ENCODE measurements at places on chromosomes 7 and 10.

DNA sequence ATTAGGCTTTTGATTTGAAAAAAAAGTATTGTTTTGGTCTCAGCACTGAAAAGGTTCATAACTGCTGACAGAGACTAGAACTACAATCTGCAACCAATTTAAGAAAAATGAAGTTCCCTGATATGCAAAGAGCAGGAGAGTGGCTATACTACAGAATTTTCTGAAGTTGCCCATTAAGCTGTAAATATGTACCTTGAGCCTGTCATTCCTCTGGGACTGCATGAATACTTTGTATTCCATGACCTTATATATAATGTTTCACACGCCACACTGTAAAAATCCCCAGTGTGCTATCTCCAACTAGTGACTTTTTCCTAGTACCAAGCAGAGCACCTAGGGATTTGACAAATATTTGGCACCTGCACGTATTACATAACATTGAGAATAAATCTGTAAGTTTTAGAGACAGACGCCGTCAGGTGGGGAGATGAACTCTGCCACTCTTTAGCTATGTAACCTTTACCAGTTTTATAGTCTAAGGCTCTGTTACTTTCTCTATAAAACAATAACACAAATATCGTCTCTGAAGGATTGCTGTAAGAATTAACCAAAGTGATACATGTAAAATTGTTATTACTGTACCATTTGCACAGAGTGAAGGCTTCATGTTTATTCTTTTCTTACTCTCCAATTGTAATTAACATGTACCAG, 235.4 kb downstream of the MAGI2 start:
- no peak for DNase-seq

DNA sequence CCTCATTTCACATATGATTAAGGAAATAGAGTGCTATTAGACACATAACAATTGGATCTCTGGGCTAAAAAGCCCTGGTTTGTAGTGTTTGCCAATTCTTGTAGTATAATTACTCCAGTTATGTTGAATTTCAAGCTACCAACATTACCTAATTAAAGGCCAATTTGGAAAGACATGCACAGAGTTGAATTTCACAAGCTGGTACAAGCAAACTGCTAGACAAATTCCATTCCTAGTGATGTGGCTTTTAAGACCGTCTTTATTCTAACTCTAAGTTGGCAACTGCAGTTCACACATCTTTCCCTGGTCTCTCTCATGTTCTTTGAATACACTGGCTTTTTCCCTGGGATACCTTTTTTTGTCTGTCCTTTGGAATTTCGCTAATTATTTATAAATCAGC, 384.1 kb upstream of the CNTNAP2 start:
- DNase-seq = no peak

GRCh38 chr10:52099026-52099600, 215.0 kb upstream of the DKK1 start:
- no peak for DNase-seq

DNA sequence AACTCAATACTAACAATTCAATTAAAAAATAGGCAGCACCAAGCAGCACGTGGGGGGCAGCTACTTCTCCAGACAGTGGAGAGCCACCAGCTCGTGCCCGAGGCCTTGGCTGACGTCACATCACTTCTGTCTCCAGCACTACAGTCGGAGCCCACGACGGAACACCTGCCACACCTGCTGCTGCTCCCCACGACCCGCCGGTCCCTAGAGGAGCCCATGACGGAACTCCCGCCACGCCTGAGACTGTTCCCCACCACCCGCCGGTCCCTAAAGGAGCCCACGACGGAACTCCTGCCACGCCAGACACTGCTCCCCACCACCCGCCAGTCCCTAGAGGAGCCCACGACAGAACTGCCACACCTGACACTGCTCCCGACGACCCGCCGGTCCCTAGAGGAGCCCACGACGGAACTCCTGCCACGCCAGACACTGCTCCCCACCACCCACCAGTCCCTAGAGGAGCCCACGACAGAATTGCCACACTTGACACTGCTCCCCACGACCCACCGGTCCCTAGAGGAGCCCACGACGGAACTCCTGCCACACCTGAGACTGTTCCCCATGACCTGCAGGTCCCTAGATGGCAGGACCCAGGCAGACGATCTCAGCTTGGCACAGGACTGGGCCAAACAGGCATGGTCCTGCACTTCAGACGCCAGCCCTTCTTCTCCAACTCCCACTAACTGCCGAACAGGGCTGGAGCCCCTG, 258.0 kb downstream of the ELFN1 start:
- no peak for DNase-seq

DNA sequence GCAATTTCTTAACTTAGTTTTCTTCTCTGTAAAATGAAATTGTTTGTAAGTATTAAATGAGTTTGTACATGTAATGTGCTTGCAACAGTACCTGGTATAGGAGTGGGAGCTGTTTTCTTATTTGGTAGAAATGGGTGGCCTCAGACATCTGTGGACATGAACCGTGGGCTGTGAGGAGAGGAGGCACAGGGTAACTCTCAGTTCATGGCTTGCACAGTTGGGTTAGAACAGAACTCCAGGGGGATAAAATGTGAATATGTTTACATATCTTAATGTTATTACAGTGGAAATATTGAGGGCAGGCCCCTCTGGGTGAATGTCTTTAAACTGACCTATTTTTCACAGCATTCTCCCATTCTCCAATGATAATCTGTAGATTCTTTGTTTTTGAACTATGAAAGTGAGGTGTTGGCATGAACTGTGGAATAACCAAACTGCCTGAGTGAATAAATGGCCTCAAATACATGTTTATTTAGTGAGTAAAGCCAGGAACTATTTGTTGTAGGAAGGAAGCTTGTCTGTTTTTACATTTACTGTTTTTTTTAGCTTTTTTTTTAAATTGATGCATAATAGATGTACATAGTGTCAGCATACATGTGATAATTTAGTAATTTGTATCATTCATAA, 2.6 kb downstream of the ABCA13 start:
- no peak for DNase-seq

GRCh38 chr7:43484678-43485395, 98.1 kb upstream of the STK17A start:
- DNase-seq = no peak

- no peak for DNase-seq
Observed at GRCh38 chr10:91190876-91191583, 29.4 kb upstream of the PCGF5 start.

GRCh38 chr10:34727595-34728033, 87.5 kb downstream of the PARD3 start:
- no peak for DNase-seq

- no peak for DNase-seq
Observed at GRCh38 chr7:102215711-102216110, 71.0 kb upstream of the SH2B2 start.

- no peak for DNase-seq
Observed at GRCh38 chr7:82444220-82444909, 788 bp upstream of the CACNA2D1 start.

- DNase-seq = no peak
Observed at GRCh38 chr7:128425850-128426249, 16.1 kb upstream of the IMPDH1 start.

GRCh38 chr7:93894966-93895640, 4.5 kb upstream of the TFPI2 start:
- DNase-seq = no peak

DNA sequence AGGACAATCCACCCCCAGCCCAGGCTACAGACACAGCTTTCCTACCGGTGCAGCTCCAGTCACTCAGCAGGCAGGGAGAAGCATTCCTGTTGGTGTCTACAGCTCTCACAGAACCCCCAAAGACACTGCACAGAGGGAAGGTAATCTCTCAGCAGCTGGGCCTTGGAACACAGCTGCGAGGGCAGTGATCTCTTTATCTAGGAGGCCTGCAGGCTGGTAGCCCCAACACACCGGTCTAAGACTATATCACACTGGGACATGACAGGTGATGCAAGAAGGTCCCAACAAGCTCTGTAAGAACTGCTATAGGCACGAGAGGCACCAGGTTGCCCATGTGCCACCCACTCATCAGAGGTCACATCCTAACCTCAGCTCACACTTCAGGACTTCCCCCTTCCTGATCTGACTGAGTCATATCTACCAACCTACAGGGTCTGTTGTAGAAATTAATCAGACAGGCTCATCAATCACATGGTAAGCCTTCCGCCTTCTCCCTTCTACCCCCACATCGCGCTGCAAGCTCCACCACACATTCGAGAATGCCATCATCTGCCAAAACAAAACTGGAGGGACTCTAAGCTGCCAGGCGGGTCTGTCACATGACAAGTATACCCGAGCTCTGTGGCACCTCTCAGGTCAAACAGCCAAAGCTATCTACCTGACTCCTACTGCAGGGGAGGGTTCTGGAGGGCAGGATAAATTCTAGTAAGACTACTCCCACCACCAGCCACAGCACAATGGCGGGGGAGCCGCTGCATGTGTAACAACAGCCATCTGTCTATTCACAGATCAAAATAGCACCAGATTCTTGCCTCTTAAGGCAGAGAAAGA, 26.1 kb downstream of the FAM53B start:
- no peak for DNase-seq

DNA sequence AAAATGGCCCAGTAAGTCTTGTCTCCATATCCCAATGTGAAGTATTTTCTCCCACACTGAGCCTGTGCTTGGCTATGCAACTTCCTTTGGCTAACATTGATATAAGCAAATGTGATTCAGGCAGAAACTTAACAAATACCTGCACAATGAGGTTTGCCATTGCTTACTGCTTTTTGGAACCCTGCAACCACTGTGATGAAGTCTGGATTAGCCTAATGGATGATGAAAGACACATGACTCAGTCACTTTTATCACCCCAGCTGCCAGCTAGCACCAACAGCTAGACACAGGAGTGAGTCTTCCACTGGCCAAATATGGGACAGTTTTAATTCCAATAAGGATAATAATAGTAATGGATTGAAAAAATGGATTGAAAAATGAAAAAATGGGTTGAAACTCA, 854.5 kb downstream of the GRM8 start:
- no peak for DNase-seq

DNA sequence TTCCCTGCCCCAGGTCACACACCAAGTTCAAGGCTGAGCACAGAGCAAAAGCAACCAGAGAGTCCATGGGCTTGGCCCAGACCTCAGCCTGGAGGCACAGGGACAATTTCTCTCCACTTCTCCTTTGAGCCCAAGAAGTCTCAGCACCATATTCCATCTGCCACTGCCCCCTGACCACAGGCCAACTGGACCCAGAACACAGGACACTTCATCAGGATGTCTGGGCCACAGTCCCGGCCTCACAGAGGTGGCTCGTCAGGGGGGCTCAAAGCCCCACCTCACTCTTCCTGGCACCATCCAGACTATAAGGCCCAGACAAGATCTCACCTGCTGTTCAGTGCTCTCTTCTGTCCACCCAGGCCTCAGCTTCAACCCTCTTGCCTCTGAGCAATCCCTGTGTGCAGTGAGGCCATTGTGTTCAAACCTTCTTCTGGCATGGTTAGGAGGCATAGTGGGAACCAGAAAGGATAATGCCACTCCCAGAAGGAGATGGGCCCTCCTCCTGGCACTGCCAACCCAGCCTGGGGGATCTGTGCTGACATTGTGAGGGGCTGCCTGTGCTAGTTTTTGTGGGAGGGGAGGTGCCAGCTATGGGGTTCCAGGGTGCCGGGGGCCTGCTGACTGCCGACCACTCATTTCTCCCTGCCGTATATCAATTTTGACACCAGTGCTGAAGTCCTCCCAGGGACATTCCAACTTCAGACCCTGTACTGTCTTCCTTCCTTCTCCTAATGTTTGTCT, 49.7 kb upstream of the ANTXRL start:
- DNase-seq = no peak

GRCh38 chr7:68682910-68683309, 915.4 kb upstream of the AUTS2 start:
- DNase-seq = no peak

- no peak for DNase-seq
Observed at GRCh38 chr7:98733036-98733435, 116.0 kb downstream of the NPTX2 start.

- no peak for DNase-seq
Observed at GRCh38 chr7:129462420-129462819, 28.2 kb downstream of the STRIP2 start.

DNA sequence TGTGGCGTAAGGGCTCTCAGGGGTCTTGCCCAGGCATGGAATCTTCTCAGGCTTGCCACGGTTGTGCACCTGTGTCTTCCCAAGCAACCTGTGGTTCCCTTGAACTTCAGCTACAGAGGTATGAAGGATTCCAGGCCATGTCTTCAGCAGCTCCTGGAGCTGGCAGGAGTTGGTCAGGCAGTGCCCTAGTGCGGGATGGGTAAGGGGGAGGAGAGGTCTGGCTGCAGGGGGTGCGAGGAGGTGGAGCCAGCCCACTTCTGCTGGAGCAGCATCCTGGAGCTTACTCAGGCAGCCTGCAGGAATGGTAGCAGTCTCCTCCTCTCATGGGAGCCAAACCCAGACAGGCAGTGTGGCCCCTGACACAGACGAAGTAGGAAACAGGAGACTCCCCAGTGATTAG, 3.8 kb upstream of the TRIL start:
- DNase-seq = no peak

GRCh38 chr7:112669306-112669705, 120.9 kb downstream of the TMEM168 start:
- no peak for DNase-seq

- no peak for DNase-seq
Observed at GRCh38 chr10:2476218-2476811, 591.0 kb upstream of the PFKP start.

DNA sequence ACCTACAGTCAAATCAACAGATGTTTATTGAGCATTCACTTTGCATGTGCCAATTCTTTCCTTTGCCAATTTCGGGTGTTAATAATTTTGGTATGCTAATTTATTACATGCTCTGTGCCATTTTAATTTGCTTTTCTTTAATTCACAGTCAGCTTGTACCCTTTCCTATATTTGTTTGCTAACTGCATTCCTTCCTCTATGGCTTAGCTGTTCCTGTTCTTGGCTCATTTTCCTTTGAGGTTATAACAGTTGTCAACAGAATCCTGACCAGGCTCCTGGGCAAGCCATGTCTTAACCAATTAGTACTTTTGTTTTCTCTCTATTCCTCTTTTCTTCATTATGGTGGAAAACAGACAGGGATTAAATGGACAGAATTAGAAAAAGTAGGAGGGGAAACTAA, 73.6 kb upstream of the RPA3 start:
- no peak for DNase-seq

GRCh38 chr10:48574817-48575380, 30.0 kb downstream of the ARHGAP22 start:
- DNase-seq = no peak

- DNase-seq = no peak
Observed at GRCh38 chr7:77729574-77730348, 33.5 kb downstream of the RSBN1L start.

DNA sequence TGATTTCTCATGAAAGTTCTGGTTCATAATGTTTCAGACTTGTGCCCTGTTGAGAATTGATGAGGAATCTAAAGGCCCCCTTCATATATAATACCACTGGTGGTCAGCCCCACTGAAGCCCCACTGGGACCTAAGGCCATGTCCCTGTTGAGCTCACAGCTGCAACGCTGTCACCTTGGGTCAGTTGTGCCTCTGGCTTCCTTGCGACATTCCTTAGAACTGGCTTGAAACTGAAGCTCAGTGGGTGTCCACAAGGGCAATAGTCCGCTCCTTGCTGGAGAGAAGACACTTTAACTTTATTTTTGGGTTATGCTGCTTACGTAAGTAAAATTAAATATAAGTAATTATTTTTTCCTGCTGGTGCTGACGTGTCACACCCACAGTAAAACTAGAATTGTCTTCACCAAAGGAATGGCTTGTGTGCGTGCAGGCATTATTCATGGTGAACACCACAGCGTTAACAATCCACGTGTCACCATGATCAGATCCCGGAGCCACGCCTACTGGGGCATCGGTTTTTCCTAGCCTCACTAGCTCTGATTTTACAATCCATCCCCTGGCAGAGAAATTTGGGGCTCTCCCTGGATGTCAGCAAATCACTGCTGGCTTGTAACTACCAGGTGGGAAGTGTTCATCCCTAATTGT, 66.5 kb downstream of the BICC1 start:
- no peak for DNase-seq
